ENCODE measurements at places on chromosomes 1 and 21.

- DNase-seq = peak; percentile 50
These were observed 80.9 kb downstream of the ABCA4 start for GRCh38 chr1:94039871-94040569.

- no peak for DNase-seq
These were observed 961 bp upstream of the VCAM1 start for GRCh38 chr1:100718581-100718980.

DNA sequence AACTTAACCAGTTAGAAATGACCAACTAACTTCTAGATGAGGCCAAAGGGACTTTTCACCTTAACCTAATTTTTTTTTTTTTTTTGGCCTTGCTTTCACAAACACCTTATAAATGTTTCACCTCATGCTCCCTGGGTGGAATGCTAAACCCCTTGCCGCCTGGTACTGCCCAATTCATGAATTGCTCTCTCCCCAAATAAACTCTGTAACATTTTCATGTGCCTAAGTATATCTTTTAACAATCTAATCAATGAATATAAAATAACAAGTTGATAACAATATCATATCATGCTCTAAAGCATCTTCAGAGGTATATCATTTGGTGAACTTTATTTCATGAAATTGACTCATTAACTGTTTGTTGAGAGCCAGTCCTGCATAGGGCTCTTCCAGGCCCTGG, 10.9 kb upstream of the CNN3 start:
- DNase-seq = no peak

DNA sequence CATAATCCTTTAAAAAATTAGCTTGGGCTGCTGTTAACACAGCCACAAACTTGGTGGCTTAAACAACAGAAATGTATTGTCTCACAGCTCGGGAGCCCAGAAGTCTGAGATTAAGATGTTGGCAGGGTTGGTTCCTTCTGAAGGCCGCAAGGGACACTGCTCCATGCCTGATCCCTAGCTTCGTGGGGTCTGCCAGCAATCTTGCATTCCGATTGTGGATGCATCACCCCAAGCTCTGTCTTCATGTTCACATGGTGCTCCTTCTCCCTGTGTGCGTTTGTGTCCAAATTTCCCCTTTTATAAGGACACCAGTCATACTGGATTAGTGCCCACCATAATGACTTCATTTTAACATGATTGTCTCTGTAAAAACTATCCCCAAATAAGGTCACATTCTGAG, 5.0 kb upstream of the HHIPL2 start:
- no peak for DNase-seq

All from fibroblast of lung (primary cell).